ENCODE measurements at places on chromosomes 1 and 21. TPM values are rescaled to one million over a fixed set of nuclear protein-coding genes. Genes with fewer than 3 reads are reported as not detected.

DNA sequence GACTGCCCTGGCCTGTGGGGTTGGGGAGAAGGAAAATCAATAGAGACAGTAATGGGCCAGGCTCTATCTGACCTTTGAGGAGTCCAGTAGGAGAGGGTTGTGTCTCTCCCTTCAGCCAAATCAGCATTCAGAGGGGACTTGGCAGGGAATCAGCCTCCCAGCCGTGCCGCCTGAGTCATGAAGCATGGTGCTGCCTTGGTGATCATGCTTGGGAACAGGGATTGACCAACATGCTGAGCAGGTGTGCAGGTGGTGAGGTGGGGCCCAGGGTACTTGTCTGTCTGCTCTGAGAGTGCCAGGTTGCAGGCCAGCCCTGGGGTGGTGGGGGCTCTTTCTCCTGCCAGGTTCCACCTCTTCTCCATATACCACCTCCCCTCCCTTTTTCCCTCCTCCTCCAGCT lies 58.9 kb upstream of the TLR5 start:
- peaks cover 4% of the 10 kb centered on the region for H3K27me3 ChIP-seq
- H3K4me1 ChIP-seq, result no peaks in the 10 kb centered on the region
- no peaks in the 10 kb centered on the region for H3K36me3 ChIP-seq

The MFAP2 gene
- total RNA-seq, result not detected

- H3K27ac ChIP-seq, result peak overlapping the region; percentile 99
- no peaks in the 10 kb centered on the region for H3K27me3 ChIP-seq
- peaks cover 20% of the 10 kb centered on the region for H3K4me1 ChIP-seq
Observed at GRCh38 chr1:239717097-239717917, 330.9 kb downstream of the CHRM3 start.

GRCh38 chr1:161989786-161990185 lies 33.9 kb downstream of the OLFML2B start:
- H3K4me1 ChIP-seq, result no peaks in the 10 kb centered on the region
- no peak overlapping the region for H3K27ac ChIP-seq
- no peak for DNase-seq
- no peak overlapping the region for H3K4me3 ChIP-seq
- H3K27me3 ChIP-seq, result peaks cover 15% of the 10 kb centered on the region

- H3K36me3 ChIP-seq, result no peaks in the 10 kb centered on the region
- H3K27ac ChIP-seq, result no peak overlapping the region
- H3K4me3 ChIP-seq, result no peak overlapping the region
- no peak for DNase-seq
- peaks cover 8% of the 10 kb centered on the region for H3K4me1 ChIP-seq
Observed at GRCh38 chr1:87202922-87203655, 125.6 kb upstream of the LMO4 start.

DNA sequence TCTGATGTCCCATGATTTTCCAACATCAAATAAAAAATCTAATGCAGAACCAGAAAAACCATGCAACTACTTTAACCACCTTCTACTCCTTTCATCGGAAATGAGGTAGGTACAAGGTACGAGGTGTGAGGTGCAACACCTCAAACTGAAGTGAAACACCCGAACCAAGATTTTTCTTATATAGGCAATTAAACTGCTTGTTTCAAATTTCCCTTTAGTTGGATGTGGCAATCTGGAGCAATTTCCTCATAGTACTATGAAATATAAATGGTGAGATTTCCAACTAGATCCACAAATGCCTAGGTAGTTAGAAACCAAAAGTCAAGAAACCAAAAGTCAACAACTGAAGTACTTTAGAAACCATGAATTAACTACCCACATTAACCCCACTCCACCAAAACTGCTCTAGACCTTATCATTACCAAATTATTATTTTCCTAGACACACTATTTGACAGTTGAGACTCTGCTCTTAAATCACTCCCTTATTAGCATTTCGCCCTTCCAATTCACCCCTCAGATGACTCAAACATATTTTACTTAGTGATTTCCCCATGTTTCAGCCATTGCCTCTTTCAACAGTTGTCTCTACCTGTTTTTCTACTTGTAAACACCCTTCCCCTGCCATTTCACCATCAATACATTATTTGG lies 37.8 kb downstream of the FUBP1 start:
- no peak for DNase-seq
- peaks cover 2% of the 10 kb centered on the region for H3K4me1 ChIP-seq
- no peak overlapping the region for H3K4me3 ChIP-seq
- no peak overlapping the region for H3K27ac ChIP-seq

The ADAMTS4 gene
- total RNA-seq, result 0.30 TPM

The IGSF5 gene
- not detected for total RNA-seq

The GFI1 gene
- total RNA-seq, result 87.8 TPM

DNA sequence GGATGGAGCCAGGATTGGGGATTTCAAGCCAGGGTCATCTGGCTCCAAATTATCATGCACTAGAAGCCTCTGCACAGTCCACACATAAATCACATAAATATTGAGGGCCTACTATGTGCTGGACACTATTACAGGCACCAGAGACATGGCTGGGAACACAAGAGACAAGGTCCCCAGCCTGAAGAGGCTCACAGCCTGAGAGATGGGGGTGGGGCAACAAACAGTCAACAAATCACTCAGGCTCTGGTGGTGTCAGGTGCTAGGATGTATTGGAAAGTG lies 41.6 kb upstream of the LAPTM5 start:
- H3K27me3 ChIP-seq, result peaks cover 15% of the 10 kb centered on the region
- H3K36me3 ChIP-seq, result no peaks in the 10 kb centered on the region
- no peak overlapping the region for H3K4me3 ChIP-seq
- no peak overlapping the region for H3K27ac ChIP-seq
- peaks cover 5% of the 10 kb centered on the region for H3K4me1 ChIP-seq

DNA sequence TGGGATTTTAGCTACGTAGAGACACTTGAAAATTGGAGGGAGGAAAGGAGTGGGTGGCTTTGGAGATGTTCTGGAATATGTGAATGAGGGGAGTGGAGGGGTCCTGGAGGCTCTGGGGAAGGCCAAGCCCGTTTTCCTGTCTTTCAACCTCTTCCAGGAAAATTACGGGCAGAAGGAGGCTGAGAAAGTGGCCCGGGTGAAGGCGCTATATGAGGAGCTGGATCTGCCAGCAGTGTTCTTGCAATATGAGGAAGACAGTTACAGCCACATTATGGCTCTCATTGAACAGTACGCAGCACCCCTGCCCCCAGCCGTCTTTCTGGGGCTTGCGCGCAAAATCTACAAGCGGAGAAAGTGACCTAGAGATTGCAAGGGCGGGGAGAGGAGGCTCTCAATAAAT lies 442 bp upstream of the RUSC1 start:
- peak overlapping the region; percentile 25 for H3K27ac ChIP-seq
- no peaks in the 10 kb centered on the region for H3K27me3 ChIP-seq
- no peak for DNase-seq
- no peak overlapping the region for H3K4me3 ChIP-seq

- H3K27me3 ChIP-seq, result peaks cover 29% of the 10 kb centered on the region
- H3K27ac ChIP-seq, result no peak overlapping the region
- no peak overlapping the region for H3K4me3 ChIP-seq
- peaks cover 3% of the 10 kb centered on the region for H3K36me3 ChIP-seq
Observed at GRCh38 chr1:93777255-93777654, 95.6 kb upstream of the BCAR3 start.

The RPTN gene
- total RNA-seq, result not detected

DNA sequence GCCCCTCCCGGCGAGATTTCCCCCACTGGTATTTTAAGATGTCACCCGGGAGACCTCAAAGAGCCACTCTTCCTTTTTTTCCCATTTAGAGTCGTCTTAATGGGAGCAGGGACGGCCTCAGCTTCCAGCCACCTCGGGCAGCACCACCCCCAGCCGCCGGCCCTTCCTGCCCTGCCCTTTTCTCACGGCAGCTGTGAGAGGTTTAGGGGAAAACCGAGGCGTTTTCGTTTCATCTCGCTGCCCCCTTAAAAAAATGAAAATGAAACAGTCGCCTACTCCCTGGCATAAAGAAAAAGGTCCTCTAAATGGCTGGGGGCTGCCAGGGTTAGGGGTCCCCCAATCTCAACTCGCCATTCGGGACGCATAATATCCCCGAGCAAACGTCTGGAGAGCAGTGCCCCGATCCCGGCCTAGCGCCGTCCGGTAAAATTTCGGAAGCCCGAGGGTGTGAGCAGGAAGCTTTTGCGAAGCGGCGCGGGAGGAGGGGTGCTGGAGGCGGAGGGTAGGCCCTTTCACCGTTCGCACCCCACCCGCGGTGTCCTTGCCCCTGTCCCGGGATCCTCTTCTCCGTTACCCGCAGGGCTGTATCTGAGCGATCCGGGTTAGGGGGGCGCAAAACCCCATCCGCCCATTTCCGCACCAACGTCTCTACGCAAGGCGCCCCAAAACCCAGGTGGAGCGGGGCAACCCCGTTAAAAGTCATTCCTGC lies 1.2 kb downstream of the RUNX3 start:
- no peaks in the 10 kb centered on the region for H3K27me3 ChIP-seq
- H3K36me3 ChIP-seq, result peaks cover 76% of the 10 kb centered on the region
- H3K4me1 ChIP-seq, result peaks cover 70% of the 10 kb centered on the region
- H3K27ac ChIP-seq, result peak overlapping the region; percentile 87
- H3K4me3 ChIP-seq, result peak overlapping the region; percentile 80

DNA sequence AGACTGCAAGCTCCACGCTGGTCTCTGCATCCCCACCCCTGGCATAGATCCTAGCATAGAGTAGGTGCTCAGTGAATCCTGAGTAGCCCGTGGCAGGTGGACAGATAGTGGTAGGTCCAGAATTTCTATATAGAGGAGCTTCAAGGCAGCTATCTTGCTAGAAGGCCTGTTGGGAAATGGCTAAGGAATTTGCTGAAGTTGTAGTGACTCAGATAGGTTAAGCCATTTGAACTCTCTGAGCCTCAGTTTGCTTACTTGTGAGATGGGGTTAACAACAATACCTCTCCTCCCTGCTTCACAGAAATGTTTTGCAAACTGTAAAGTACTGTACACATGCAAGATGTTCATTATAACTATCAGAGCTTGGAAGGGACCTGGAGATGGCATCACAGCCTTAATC lies 23.4 kb upstream of the EPHB2 start:
- DNase-seq, result no peak
- H3K4me1 ChIP-seq, result no peaks in the 10 kb centered on the region
- peaks cover 19% of the 10 kb centered on the region for H3K27me3 ChIP-seq

DNA sequence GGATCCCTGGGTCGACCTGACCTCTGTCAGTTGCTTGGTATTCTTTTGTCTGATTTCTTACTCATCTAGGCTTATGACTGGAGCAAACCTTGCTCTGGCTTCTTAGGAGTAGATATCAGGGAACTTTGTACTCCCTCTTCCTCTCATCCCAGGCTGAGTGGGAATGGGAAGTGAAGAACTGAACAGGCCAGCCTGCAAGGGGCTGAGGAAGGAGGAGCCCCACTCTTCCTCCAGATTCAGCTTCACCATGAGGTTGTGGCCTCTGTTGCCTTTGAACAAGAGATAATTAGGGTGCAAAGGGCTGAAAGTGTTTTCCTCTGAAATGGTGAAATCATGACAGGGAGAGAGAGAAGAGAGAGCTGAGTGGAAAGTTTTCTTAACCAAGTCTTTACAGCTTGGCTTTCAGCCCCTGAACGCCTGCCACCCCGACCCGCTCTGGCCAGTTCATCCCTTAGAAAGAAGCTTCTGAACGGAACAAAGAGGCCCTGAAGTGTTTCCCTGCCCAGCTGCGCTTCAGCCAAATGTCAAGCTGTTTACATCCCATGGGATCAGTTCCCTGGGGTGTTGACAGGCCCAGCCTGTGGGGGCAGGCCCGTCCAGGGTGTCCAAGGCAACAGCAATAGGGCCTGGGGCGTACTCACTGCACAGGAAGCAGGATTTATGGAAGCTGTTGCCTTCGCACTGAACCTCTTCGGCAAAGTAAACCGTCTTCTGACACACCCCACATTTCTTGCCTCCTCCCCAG lies 11.2 kb downstream of the CSRP1 start:
- H3K27ac ChIP-seq, result no peak overlapping the region
- no peak overlapping the region for H3K4me3 ChIP-seq
- peaks cover 15% of the 10 kb centered on the region for H3K4me1 ChIP-seq
- peaks cover 25% of the 10 kb centered on the region for H3K36me3 ChIP-seq
- DNase-seq, result no peak

DNA sequence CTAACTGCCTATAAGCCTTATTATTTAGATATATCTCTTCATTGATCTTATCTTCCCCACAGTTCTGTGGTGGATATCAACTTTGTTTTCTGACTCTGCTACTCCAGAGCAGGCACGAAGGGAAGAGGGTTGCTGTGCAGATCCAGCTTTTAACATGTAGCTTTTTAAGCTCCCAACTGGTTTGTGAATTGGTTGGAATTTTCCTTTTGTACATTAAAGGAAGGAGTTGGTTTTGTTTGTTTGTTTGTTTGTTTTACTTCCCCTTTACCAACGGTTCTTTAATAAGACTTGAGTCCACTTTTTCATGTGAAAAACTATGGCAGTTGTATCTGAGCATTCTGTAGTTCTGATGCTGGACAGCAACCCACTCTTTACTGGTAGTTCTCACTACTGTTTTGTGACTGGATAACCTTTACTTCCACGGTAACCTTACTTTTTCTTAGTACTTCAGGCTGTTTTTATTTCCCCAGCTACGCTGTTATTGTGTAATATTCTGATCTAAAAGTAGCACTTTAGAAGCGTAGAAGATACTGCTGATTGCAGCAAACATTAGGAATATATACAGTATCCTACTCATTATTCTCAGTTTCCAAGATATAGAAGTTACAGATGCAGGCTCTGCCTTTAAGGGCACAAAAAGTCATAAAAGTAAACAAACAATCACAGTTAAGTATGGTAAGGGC lies 1.6 kb downstream of the GNPAT start:
- H3K27ac ChIP-seq, result peak overlapping the region; percentile 92
- no peaks in the 10 kb centered on the region for H3K27me3 ChIP-seq
- DNase-seq, result no peak
- peaks cover 42% of the 10 kb centered on the region for H3K36me3 ChIP-seq
- peaks cover 49% of the 10 kb centered on the region for H3K4me1 ChIP-seq

GRCh38 chr1:204398197-204399125 lies 13.2 kb downstream of the PPP1R15B start:
- peaks cover 33% of the 10 kb centered on the region for H3K36me3 ChIP-seq
- H3K4me3 ChIP-seq, result no peak overlapping the region
- H3K27ac ChIP-seq, result no peak overlapping the region

The SNAP47 gene
- total RNA-seq, result 35.3 TPM

The S100A7 gene
- total RNA-seq, result not detected

The FCGR3A gene
- 0.61 TPM for total RNA-seq

The CRYAA gene
- not detected for total RNA-seq

DNA sequence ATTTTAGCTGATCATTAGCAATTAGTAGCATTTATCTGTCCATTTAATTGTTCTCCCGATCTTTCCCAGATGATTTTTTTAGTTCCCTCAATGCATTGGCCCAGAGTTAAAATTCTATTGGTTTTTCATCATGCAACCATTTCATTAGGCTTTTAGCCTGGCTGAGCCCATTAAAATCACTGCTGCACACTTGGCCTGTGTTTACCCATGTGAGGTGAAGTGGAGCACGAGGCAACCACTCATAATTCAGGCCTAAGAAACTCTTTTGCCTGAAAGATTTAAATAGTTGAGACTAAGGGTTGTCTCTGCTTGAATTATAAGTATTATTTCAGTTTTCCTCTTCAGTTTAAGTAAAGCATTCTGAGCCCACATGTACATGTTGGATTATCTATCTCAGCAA lies 889.0 kb upstream of the ADGRL4 start:
- no peak overlapping the region for H3K27ac ChIP-seq
- DNase-seq, result no peak

The VHLL gene
- total RNA-seq, result not detected

GRCh38 chr1:81654657-81655056 lies 146.1 kb upstream of the ADGRL2 start:
- DNase-seq, result no peak
- no peaks in the 10 kb centered on the region for H3K36me3 ChIP-seq
- no peak overlapping the region for H3K4me3 ChIP-seq
- no peaks in the 10 kb centered on the region for H3K4me1 ChIP-seq
- H3K27ac ChIP-seq, result no peak overlapping the region

Data from activated CD8-positive, alpha-beta memory T cell treated with anti-CD3 and anti-CD28 coated beads, Interleukin-2, amount 10 ng/mL, durations not matched to agents 7 days and 5 days (primary cell).